ENCODE measurements at places on chromosomes 3 and 15.
A peak's percentile ranks its signal among the peaks of the same experiment; 100 is the strongest.

DNA sequence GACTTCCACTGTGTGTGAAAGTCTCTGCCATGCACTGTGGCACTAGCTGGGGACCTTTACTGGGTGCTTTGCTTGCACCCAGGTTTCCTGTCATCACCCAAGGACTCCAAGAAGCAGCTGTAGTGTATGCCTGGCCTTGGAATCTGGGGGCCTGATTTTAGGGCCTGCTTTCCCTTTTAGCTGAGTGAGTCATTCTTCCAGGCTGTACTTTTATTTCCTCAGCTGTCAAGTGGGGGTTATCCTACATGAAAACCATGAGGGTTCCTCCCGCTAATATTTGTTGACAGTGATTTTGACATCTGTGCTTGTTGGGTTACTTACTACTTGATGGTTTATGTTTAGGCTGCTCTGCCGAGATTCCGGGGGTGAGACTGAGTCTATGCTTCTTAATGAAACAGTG lies 18.5 kb downstream of the GORASP1 start:
- no peak for DNase-seq

- peak; percentile 9 for DNase-seq
Observed at GRCh38 chr15:69388260-69388705, 25.9 kb upstream of the KIF23 start.

GRCh38 chr3:96267577-96267976 lies 546.8 kb upstream of the EPHA6 start:
- DNase-seq = no peak

- peak; percentile 81 for DNase-seq
Observed at GRCh38 chr3:185405243-185405642, 42.3 kb downstream of the MAP3K13 start.

DNA sequence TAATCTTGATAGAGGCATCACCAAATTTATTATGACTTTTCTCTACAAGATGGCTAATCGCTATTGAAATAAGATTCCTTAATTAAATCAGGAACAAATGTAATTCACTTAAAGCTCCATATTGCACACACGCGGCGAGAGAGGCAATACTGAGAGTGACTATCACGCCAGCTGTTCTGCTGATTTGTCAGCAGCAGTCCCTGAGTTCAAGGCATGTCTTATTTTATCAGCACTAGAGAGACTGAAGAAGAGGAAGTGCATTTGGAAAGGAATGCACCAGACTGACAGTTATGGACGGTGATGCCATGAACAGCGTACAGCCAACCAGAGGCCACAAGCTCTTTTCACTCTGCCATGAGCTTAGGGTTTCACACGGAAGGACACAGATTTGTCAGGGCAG lies 83.6 kb upstream of the SLCO3A1 start:
- no peak for DNase-seq

- DNase-seq = peak; percentile 89
Observed at GRCh38 chr3:194137008-194137505, 1.1 kb downstream of the HES1 start.

- DNase-seq = no peak
Observed at GRCh38 chr3:110774496-110775265, 296.9 kb upstream of the NECTIN3 start.

DNA sequence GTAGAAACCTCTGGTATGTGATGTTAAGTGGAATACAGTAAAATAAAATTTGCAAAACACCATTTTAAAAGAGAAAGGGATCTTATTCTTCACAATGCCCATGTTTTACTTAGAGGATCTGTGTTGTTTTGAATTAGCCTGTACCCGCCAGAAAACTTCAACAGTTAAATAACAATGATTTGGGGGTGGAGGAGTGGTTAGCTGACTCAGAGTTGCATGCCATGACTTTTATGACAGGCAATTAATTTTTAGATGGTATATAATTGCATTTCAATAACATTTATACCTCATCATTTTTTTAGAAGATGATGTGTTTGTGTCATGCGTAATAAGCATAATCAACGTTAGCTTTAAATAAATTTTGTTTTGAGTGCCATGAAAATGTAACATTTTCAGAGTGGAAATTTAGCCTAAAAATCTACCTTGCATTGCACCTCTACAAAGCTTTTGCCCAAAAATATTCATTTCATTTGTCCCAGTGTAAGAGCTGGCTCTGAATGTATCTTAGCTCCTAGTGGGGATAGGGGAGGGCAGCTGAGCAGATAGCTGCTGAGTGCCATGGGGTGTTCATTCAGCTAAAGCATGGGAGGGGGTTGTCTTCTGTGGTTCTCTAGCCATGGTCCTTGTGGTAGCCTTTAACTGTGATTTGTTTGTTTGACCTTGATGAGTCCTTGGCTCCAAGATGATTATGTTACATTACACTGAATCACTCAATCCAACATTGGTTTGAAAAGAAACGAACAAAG lies 379.8 kb downstream of the LPP start:
- no peak for DNase-seq

DNA sequence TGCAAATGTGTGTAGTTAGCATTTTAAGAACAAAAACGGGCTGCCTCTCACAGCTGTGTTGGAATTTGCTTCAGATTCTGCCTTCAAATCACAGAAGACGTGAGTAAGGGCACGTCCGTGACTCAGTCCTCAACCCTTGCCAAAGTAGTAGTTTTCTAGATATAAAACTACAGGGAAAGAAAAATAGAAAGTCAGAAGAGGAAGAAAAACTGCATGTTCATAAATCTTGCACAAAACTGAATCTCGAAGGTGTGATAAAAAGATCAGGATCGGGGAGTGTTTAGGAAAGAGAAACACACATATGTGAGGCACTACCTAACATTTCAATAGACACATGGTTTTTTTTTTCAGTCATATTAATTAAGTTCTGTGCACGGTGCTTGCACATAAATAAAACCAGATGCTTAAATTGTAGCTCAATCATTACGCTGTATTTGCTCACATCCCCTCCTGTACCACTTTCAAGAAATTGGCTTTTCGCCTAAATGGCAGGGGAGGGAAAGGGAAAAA lies 71.7 kb downstream of the P3H2 start:
- peak; percentile 54 for DNase-seq

DNA sequence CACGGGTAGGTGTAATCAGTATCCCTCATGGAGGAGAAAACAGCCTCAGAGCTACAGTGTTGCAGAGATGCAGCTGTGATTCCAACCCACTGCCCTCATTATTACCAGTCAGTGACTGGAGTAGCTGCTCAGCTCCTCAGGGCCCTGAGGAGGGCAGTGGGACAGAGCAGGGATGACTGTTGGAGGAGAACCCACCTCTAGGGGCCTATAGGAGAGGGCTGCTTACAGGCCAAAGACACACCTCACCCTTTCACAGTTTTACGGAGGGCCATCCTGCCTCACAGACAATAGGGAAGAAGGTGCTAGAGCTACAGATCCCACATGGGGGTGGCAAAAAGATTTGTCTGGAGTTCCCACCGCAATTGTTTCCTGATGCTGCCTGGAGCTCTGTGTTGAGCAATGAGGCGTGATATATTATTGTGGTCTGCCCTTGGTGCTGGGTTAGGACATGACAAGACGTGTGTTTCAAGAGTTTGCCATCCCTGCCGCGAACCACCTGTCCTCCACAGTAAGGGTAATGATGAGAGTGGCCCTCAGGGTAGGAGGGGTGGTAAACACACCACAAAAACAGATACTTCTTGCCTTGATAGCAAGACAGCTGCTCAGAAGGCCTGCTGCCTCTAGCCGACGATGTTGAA lies 140.5 kb upstream of the TPM1 start:
- DNase-seq = peak; percentile 17

DNA sequence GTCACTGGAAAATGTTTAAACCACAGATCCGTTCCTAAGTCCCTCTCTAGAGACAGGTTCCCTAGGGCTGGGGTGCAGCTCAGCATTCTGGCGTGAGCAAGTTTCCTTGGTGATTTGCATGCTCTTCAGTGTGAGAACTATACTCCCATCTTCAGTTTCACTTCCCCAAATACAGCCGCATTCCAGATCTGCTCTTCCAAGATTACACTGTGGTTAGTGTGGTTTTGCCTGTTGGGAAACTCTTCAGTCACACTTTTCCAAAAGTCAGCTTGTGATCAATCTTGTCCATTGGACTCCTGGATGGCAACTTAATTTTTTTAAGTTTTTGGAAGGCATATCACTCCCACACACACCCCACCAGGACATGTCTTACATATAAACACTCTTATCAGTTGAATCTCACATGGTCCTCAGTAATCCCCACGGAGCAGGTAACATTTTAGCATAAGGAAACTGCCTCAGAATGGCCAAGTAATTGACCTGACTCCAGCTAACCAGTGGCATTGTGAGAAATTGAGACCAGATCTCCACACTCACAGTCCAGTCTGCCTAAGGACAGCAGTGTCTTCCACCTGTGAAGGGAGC lies 33.5 kb upstream of the PTPN23 start:
- no peak for DNase-seq

DNA sequence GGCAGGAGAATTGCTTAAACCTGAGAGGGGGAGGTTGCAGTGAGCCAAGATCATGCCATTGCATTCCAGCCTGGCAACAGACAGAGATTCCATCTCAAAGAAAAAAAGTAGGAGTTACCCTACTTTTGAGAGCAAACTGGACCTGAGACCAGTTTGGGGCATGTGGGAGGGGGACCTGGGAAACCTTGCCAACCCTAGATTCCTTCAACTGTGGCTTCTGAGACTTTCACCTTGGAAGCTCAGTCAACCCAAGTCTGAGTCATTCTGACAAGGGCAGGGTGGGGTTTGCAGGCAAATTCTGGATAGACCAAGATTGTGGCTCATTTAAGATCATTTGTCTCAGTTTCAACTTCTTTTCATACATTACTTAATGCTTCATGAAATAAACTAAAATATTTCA lies 23.8 kb upstream of the SIAH2 start:
- no peak for DNase-seq

- DNase-seq = no peak
Observed at GRCh38 chr3:45781841-45782240, 14.5 kb downstream of the SLC6A20 start.

GRCh38 chr3:125179143-125179883 lies 33.2 kb downstream of the SLC12A8 start:
- no peak for DNase-seq

- peak; percentile 86 for DNase-seq
Observed at GRCh38 chr15:22945071-22945470, 35.1 kb downstream of the CYFIP1 start.

GRCh38 chr3:121552379-121552778 lies 6.6 kb upstream of the POLQ start:
- no peak for DNase-seq

- DNase-seq = peak; percentile 13
Observed at GRCh38 chr3:47475029-47475569, 642 bp downstream of the SCAP start.

GRCh38 chr3:50095352-50095998 lies 6.8 kb downstream of the RBM5 start:
- no peak for DNase-seq

DNA sequence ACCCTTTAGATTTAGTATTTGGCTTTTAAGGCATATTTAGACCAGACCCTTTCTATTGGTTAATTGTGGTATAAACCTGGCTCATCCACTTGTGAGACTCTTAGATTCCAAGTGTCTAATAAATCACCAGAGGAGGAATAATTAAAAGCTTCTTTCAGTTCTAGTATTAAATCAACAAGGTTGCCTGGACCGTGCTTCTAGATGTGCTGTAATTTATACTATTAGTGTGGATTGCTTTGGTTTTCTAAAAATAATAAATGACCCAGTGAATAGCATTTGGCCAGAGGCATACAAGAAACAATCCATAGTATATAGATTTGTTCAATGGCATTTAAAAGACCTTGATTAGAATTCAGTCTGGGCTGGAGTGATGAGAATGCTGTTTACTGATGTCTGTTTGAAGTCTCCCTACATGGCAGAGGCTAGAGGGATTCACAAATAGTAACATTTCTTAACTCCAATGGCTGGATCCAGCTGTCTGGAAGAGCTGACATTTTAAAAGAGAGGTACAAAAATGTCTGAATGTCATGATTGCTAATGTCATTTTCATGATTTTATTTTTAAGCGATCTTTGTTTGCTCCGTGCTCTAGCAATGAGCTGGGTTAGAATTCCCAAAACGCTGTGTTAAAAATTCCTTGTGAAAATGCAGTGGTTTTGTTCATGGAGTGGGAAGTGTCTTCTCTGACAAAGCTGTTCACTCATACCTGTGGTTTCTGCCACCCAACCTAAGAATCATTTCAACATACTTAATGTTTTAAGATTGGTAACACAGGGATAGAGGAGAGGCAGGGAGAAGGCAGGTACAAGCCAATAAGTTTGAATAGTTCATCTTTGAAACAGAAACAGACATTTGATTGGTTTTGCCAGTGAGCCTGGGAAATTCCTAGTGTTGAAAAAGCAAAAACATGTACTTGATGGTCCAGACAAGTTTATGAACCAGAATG lies 89.9 kb downstream of the RBMS3 start:
- no peak for DNase-seq

DNA sequence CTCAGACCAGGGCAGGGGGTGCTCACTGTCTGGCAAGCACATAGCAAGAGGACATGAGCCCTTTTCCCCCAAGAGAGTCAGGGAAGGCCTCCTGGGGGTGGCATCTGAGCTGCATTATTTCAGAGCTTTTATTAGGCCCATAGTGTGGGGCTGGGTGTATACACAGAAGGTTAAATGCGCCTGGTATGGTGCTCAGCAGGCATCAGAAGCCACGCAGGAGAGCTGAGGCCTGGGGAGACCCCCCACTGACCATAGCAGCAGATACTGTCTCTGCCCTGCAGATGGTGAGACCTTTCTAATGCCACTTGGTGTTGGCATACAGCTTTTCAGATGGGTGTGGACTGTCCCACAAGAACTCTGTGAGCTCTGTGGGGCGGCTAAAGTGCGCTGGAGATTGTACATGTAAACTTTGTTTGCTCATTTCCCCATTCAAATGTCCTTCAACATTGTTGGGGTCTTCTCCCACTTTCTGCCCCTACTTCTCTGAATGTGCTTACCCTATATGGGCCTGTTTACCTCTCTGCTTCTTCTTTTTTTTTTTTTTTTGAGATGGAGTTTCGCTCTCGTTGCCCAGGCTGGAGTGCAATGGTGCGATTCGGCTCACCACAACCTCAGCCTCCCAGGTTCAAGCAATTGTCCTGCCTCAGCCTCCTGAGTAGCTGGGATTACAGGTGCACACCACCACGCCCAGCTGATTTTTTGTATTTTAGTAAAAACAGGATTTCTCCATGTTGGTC lies 62.2 kb downstream of the CDC25A start:
- DNase-seq = no peak

- peak; percentile 18 for DNase-seq
Observed at GRCh38 chr3:175911937-175912336, 1052.8 kb downstream of the NAALADL2 start.

DNA sequence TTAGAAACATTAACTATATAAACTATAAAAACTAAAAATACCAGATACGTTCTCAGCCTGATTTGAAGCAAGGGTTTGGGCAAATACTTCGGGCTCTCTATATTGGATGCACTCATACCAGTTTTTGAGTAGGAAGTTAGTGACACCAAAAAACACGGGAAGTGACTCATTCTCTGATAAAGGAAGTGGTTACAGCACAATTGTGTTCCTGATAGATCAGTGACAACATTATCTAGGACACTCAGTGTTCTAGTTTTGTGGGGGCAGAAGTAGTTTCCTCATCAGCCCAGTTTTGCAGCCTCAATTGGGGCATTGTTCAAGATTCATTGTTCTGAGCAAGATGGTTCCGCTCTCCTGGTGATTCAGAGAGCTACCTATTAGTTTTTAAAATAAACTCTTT lies 469.6 kb upstream of the DPPA4 start:
- DNase-seq = no peak

GRCh38 chr3:111732252-111732879 lies 126.7 kb upstream of the PHLDB2 start:
- DNase-seq = peak; percentile 74

Measured in NCI-H69 (cell line).